ENCODE measurements at places on chromosomes 11 and 22.
A peak's percentile ranks its signal among the peaks of the same experiment; 100 is the strongest.

- DNase-seq = no peak
Observed at GRCh38 chr11:88327462-88328143, 9.9 kb downstream of the CTSC start.

- no peak for DNase-seq
Observed at GRCh38 chr11:12016246-12016645, 7.8 kb upstream of the DKK3 start.

- no peak for DNase-seq
Observed at GRCh38 chr11:13644997-13645687, 23.3 kb upstream of the FAR1 start.

GRCh38 chr22:25120093-25120561 is 79.5 kb upstream of the CRYBB3 start:
- no peak for DNase-seq

DNA sequence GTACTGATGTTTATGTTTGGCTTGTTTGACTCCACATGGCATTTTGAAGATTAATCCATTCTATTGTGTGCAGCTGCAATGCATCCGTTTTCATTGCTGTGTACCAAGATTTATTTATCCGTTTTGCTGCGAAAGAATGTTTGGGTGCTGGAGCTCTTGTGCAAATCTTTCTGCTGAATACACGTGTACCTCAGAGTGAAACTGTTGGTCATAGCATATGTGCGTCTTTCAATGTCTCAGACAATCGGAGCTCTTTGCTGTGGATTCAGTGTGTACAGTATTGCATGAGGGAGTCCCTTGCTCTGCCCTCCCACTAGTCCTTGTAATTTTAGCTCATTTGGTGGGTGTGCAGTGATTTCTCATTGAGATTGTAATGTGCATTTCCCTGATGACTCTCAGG is 545.4 kb downstream of the TBC1D22A start:
- DNase-seq = no peak

DNA sequence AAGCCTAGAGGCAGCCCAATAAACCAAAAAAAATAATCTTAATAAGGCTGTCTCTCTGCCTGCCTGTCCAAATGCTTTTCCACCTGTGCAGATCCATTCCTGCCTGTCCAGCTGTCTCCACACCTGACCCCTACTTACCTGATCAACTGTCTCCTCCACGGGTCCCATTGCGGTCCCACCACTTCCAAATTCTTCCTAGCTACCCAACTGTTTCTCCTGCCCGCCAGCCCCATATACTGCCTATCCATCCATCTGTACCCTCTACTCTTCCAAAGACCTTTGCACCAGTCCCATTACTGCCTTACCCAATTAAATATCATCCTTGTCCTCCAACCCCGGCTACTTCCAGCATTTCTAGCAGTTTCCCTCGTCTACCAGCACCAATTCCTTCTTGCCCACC is 39.4 kb upstream of the ANGPTL5 start:
- no peak for DNase-seq

DNA sequence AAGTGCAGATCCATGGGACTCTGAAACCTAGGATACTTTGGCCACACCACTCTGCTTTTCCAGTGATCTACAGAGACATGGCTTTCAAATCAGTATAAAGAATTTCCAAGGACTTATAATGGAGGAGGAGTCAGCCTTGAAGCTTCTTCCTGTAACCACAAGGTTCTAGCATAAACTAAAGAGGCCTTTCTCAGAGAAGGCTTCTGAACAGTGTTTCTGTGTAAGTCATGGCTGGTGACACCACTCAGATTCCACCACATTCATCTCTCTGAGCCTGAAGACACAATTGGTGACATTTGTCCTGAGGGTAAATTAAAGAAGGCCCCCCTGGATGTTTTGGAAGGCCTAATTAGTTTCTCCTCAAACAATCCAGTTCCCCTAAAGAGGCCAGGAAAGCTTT is 29.0 kb upstream of the ADORA2A start:
- DNase-seq = no peak

DNA sequence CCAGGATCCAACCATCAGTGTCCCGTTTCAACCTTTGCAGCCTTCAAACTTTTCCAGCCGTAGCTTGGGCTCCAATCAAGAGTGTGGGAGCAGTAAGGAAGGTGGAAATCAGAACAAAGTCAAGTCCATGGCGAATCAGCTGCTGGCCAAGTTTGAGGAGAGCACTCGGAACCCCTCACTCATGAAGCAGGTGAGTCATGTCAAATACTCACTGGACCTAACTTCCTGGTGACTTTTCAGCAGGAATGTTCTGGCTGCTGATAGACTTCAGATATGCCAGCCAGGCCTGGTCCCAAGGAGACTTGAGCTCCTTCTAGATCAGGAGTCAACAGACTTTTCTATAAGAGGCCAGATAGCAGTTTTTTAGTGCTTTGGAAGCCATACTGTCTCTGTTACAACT is 129.0 kb downstream of the MICAL2 start:
- DNase-seq = no peak

GRCh38 chr11:15933886-15934625 is 422.3 kb downstream of the SOX6 start:
- no peak for DNase-seq

DNA sequence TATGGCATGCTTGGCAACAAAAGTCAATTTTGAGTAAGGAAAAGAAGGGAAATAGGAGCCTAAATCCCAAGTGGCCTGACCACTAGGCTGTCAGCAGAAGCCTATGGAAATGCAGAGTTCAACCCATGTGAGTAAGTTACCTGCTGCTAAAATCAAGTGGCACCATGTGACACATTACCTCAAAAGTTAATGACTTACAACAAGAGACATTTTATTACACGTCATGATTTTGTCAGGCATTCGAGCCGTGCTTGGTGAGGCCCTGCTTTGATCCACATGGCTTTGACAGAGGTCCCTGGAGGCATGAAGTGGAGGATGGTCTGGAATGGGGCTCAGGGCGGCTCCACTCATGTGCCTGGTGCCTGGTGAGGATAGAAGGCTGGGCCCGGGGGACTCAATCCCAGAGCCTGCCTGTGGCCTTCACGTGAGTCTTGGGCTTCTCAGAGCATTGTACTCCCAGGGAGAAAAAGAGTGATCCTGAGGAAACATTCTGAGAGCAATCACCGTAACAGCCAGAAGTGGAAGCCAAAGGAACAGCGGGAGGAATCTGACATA is 339.1 kb upstream of the B3GAT1 start:
- DNase-seq = no peak

DNA sequence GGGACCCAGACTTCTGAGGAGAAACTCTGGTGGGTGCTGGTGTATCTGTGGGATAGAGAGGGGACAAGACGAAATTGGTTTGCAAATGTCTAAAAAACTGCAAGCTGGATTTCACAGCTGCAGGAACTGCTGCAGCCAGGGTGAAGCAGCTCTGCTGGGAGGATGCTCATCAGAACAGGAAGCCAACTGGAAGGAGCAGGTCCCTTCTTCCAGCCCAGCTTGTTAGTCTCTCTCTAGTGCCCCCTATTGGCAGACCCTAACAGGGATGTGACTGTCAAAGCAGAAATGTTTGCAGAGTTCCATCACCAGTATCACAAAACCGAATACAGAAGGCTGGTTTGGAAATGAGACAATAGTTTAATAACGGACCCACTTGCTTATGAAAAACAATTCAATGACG is 74.8 kb upstream of the SLC22A12 start:
- DNase-seq = no peak

- no peak for DNase-seq
Observed at GRCh38 chr11:82976786-82977185, 75.2 kb downstream of the DDIAS start.

DNA sequence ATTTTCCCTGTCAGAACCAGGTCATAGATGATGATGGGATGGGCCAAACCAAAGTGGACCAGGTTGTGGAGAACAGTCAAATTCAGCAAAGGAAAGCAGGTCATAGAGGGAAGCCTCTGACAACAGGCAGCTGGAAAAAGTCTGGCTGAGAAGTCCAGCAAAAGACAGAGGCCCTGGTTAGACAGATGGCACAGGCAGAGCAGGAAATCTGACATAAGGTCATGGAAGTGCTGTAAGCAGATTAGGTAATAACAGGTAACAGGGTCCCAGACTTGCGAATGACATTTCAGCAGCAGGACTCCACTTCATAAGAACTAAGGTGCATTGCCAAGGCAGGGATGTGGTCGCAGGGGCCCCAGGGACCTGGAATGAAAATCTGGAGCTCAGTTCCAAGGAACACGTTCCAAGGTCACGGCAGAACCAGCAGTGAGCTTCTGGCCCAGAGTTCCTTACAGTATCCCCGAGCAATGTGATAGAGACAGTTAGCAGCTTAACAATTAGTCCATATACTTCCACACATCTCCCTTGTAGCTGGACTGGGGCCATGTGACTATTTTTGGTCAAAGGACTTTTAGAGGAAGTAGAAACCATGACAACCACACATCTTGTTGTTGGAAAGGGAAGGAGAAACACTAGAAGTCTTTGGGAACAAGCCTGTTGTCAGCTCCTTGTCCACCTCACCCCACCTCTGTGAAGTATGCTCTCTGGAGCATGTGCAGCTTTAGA is 75.4 kb downstream of the ME3 start:
- DNase-seq = peak; percentile 40

- peak; percentile 87 for DNase-seq
Observed at GRCh38 chr11:117907276-117908108, 21.7 kb downstream of the TMPRSS13 start.

DNA sequence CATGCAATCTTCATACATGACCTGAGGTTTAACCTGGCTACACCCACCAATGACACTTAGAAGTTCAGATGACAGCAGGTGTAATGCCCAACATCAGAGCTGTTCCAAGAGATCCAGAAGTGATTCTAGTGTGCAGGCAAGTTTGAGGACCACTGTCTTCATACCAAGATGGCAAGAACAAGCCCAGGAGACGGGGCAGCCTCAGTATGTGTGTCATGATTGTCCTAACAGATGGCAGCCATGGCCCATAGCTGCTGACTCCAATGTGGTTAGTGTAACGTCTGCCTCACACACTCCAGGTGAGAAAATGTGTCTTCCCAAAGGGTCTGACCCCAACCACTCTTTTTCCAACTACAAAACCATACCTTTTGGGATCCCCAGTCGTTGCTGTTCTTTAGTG is 97.3 kb downstream of the ETS1 start:
- no peak for DNase-seq

DNA sequence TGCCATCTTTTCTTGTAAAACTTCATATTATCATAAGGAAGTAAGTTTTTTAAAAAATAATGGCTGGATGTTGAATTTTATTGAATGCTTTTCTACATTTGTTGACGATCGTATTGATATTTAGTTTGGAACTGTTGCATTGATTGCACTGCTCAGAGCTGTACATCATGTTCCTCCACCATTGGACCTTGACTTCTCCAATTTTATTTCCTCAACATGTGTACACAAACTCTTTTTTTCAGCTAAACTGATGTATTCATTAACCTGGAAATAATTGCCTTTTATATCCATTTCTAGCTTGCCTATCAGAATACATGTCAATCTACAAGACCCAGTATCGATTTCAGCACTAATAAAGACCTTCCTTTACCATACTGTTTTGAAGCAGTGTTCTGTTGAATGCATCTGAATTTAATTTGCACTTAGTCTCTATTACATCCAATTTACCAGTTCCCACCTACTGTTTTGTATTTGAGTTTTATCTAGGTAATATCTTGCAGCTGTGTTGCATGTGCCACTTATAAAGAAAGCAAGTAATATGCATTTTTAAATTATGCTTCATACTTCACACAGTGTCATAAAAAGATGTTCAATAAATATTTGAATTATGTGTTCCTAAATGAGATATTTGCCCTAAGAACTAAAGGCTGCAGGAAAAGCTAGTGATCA is 5.5 kb downstream of the CEP57 start:
- DNase-seq = no peak

DNA sequence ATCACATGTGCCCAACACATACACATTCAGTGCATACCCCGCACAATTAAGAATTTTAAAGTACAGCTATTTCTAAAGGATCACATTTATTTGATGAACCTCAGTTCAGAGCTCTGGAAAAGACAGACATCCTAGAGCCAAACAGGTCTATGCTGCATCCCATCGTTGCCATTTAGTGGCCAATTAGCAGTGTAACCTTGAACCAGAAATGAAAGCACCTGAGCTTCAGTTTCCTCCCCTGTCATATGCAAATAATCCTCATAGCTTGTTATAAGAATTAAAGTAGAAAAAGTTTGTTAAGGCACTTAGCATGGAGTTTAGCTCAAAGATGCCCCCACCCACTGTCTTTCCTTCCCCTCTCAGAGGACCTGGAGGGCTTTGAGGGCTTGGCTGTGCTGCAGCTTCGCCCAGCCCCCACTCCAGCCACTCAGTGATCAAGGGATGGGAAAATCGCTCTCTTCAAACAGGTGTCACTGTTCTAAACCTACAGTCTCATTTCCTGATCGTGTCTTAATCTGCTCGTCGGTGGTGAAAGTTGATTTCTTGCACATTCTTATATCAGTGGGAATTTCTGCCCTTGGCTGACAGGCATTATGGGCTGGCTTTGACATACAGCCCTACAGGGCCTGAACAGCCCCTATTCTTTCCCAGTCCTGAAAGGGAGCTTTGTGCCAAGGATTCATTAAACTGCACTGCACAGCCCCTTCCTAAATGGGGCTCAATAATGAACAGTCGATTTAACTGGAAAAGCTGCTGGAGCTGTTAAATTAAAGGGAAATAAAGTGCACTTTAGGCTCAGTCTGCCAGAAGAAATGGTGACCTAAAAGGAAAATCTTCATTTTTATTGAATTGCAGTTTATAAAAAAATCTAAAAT is 23.3 kb upstream of the FAM181B start:
- no peak for DNase-seq

GRCh38 chr11:111726301-111726713 is 39.9 kb downstream of the PPP2R1B start:
- DNase-seq = no peak
